IMR-90 (cell line): ENCODE measurements at places on chromosomes 11 and 22. TPM values are rescaled to one million over a fixed set of nuclear protein-coding genes. Genes with fewer than 3 reads are reported as not detected.
A peak's percentile ranks its signal among the peaks of the same experiment; 100 is the strongest.

- DNase-seq = no peak
These were observed 10.4 kb upstream of the PPP2R1B start for GRCh38 chr11:111776398-111777093.

DNA sequence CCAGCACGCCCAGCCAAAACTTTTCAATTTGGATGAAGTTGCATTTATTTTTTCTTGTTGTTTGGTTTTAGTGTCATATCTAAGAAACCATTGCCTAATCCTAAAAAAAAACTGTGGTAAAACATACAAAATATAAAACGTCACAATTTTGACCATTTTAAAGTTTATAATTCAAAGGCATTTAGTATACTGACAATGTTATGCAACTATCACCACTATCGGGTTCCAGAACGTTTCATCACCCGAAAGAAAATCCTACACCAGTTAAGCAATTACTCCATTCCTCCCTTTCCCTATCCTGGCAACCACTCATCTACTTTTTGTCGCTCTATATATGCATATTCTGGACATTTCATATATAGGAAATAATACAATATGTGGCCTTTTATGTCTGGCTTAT lies 30.5 kb upstream of the PHOX2A start:
- peak; percentile 19 for DNase-seq

DNA sequence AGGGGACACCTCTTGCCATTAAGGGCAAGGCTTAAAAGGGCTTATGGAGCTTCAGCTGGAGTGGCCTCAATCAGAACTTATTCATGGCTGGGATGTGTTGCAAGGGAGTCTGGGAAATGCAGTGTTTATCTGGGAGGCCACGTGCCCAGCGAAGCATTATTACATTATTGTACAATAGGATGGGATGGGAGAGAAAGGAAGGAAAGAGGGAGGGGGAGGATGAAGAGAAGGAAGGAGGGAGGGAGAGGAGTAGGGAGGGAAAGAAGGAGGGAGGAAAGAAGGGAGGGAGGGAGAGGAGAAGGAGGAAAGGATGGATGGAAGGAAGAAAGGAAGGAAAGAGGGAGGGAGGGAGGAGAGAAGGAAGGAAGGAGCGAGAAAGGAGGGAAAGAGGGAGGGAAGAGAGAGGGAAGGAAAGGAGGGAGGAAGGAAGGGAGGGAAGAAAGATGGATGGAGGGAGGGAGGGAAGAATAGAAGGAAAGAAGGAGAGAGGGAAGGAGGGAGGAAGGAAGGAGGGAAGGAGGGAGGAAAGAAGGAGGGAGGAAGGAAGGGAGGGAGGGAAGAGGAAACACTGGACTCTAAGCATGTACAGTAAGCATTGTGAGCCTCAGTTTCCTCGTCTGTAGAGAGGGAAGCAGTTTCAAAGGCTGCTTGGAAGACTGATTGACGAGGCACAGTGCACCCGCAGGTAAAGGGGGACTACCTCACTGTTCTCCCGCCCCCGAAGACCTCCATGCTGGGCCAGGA lies 62.2 kb downstream of the MYEOV start:
- no peak for DNase-seq

Gene STIP1
- polyA plus RNA-seq = 189 and 201 TPM in 2 replicates

Gene OR4D11
- not detected in 2 replicates for polyA plus RNA-seq
